IPS DF 6.9 (cell line): ENCODE measurements at places on chromosomes 4 and X.
A peak's percentile ranks its signal among the peaks of the same experiment; 100 is the strongest.

- DNase-seq: no peak
- no peaks in the 10 kb centered on the region for H3K27me3 ChIP-seq
- H3K4me3 ChIP-seq: no peak overlapping the region
- H3K27ac ChIP-seq: no peak overlapping the region
- no peaks in the 10 kb centered on the region for H3K36me3 ChIP-seq
Measured at GRCh38 chrX:101749436-101749835, 89.8 kb upstream of the ARMCX2 start.

DNA sequence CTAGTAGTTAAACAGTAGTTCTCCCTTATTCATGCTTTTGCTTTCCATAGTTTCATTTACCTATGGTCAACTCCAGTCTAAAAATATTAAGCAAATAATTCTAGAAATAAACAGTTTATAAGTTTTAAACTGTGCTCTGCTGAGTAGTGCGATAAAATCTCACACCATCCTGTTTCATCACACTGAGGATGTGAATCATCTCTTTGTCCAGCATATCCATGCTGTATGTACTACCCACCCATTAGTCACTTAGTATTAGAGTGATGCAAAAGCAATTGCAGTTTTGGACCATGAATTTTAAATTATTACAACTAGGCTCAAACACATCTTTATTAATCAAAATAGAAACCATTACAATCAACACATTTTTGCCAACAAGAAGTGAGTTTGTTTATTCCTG lies 187.4 kb downstream of the TEX13C start:
- no peak for DNase-seq
- no peaks in the 10 kb centered on the region for H3K36me3 ChIP-seq
- no peaks in the 10 kb centered on the region for H3K27me3 ChIP-seq

DNA sequence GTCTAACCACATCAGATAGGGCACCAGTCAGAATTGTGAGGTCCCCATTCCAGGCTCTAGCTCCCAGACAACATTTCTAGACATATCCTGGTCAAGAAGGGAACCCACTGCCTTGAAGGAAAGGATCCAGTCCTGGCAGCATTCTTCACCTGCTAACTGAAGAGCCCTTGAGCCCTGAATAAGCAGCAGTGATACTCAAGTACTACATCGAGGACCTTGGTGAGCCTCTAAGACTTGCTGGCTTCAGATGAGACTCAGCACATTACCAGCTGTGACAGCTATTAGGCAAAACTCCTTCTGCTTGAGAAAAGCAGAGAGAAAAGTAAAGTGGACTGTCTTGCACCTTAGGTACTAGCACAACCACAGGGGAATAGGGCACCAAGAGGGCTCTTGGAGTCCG lies 205.8 kb upstream of the F9 start:
- DNase-seq: no peak
- no peaks in the 10 kb centered on the region for H3K27me3 ChIP-seq
- no peak overlapping the region for H3K27ac ChIP-seq
- H3K4me3 ChIP-seq: no peak overlapping the region
- H3K36me3 ChIP-seq: no peaks in the 10 kb centered on the region

DNA sequence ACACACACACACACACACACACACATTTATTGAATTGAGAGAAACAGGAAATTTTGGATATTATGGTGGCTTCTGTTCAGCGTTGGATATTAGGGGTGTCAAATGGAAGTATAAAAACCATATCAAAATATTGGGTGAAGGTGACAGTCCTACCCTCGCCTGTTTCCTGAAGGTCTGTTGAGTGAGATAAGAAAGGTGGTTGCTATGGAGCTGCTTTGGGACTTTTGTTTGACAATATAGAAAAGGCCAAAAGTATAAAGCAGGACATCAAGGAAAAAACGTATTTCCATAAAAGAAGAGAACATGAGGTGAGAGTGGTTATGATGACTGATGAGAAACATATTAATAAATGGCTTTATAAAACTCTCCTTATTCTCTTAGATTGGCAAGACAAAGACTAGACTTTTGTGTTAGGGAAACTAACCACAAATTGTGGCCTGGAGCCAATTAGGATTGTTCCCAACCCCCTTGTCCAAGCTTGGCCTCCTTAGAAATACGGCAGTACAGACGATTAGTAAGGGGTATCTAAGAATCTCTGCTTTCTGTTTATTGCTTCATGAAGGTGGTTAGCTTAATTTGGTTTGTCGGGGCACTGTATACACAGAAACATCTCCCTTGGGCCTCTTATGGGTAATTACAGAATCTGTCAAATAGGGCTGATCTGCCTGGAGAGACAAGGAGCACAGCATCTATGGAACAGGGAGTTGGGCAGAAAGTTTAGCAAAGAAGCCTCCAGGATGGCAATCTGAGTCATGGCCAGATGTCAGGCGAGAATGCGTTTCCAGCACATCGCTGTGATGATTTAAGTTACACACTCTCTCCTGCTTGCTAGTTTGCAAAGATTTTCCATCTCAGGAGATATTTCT lies 198.0 kb downstream of the CBR4 start:
- H3K36me3 ChIP-seq: no peaks in the 10 kb centered on the region
- DNase-seq: no peak
- no peak overlapping the region for H3K4me3 ChIP-seq

GRCh38 chr4:173374588-173374987 lies 3.8 kb downstream of the SAP30 start:
- H3K27ac ChIP-seq: no peak overlapping the region
- no peaks in the 10 kb centered on the region for H3K27me3 ChIP-seq
- H3K36me3 ChIP-seq: no peaks in the 10 kb centered on the region
- no peak overlapping the region for H3K4me3 ChIP-seq
- no peaks in the 10 kb centered on the region for H3K4me1 ChIP-seq
- DNase-seq: no peak

- H3K4me1 ChIP-seq: no peaks in the 10 kb centered on the region; the same call in 1 of the 2 replicates
- DNase-seq: no peak
- peak within 1 kb of the TSS; percentile 81; the same call in 1 of the 2 replicates for H3K4me3 ChIP-seq
- H3K27ac ChIP-seq: no peak within 1 kb of the TSS
- no peaks in the 10 kb centered on the region; the same call in 1 of the 2 replicates for H3K27me3 ChIP-seq
Measured at GRCh38 chrX:153598541-153599191, at the start of gene CCNQ. Gene CCNQ, minus strand, starts transcription at chrX:153599139. Its CDS starts 66 bp downstream, at chrX:153599073.

DNA sequence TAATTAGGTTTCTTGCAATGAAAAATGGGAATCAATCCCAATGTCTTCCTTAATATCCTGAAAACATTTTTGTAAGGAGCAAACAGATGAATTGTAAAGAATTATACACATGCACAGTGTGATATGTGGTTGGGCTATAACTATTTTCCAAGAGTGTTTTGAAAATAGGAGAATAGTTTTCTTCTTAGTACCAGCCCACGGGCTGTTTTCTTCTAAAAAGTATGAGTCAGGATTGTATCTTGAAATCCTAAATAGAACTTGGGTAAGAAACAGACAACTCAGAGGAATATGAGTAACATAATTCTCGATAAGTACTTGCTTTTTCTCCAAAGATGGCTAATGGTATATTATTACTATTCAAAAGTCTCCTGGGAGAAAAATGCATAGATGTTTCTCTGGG lies 136.7 kb downstream of the MAGEC2 start:
- H3K27me3 ChIP-seq: no peaks in the 10 kb centered on the region
- H3K4me3 ChIP-seq: no peak overlapping the region
- no peaks in the 10 kb centered on the region for H3K36me3 ChIP-seq
- no peaks in the 10 kb centered on the region for H3K4me1 ChIP-seq
- no peak for DNase-seq
- H3K27ac ChIP-seq: no peak overlapping the region

DNA sequence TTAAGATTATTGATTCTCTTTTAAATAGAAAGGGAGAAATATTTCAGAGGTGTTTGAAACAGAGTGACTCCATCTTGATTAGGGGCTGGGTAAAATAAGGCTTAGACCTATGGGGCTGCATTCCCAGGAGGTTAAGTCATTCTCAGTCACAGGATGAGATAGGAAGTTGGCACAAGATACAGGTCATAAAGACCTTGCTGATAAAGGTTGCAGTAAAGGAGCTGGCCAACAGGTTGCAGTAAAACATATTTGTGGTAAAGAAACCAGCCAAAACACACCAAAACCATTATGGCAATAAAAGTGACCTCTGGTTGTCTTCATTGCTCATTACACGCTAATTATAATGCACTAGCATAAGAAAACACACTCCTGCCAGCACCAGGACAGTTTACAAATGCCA lies 165.0 kb downstream of the SPIN4 start:
- H3K27ac ChIP-seq: no peak overlapping the region
- DNase-seq: no peak
- H3K4me3 ChIP-seq: no peak overlapping the region
- H3K27me3 ChIP-seq: no peaks in the 10 kb centered on the region
- no peaks in the 10 kb centered on the region for H3K4me1 ChIP-seq

GRCh38 chrX:16665089-16665488 lies 15.1 kb downstream of the S100G start:
- H3K27me3 ChIP-seq: no peaks in the 10 kb centered on the region
- no peak overlapping the region for H3K27ac ChIP-seq
- no peak for DNase-seq
- H3K4me3 ChIP-seq: no peak overlapping the region

DNA sequence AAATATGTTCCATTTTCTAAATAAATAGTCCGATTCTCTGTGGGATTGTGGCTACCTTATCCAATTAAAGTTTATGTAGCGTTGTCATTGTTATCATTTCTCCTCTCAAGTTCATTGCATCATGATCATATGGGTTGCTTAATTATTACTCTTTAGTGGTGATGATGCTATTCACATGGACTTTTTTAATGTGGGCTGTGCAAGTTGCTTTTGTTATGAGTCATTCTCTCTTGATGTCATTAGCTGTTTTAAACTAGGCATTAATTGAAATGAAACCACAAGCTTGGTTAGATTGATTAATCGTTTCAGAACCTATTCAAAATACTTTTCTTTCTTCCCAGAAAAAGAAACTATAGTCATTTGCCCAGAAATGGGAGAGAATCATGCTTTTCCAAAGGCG lies 38.2 kb downstream of the NHS start:
- no peaks in the 10 kb centered on the region for H3K27me3 ChIP-seq
- no peak overlapping the region for H3K4me3 ChIP-seq
- H3K36me3 ChIP-seq: no peaks in the 10 kb centered on the region
- H3K4me1 ChIP-seq: no peaks in the 10 kb centered on the region
- H3K27ac ChIP-seq: no peak overlapping the region

- no peak overlapping the region for H3K27ac ChIP-seq
- H3K4me1 ChIP-seq: no peaks in the 10 kb centered on the region
- no peak for DNase-seq
- H3K4me3 ChIP-seq: no peak overlapping the region
Measured at GRCh38 chrX:38824176-38824575, 22.9 kb downstream of the MID1IP1 start.

GRCh38 chr4:85722807-85723206 lies 247.9 kb downstream of the ARHGAP24 start:
- H3K4me3 ChIP-seq: no peak overlapping the region
- DNase-seq: no peak
- no peak overlapping the region for H3K27ac ChIP-seq
